ENCODE measurements at places on chromosomes 6 and 20.

- no peak for DNase-seq
These were observed 125.0 kb downstream of the NFATC2 start for GRCh38 chr20:51417250-51418136.

DNA sequence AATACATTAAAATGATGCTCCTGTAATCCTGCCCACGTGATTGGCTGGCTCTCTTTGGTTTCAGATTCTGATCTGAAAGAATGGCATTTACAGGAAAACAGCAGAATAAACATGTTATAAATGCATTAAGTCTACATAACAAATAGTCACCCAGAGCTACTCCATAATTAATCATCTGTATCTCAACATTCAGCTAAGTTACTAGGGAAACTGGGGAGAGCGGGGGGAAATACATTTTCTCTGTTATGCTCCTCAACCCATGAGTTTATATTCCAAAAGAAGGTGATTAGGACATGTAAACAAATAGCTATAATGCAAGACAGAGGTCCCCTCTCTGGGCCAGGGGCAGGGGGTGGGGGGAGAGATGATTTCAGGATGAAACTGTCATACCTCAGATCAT lies 58.5 kb downstream of the MAP7 start:
- no peak for DNase-seq

DNA sequence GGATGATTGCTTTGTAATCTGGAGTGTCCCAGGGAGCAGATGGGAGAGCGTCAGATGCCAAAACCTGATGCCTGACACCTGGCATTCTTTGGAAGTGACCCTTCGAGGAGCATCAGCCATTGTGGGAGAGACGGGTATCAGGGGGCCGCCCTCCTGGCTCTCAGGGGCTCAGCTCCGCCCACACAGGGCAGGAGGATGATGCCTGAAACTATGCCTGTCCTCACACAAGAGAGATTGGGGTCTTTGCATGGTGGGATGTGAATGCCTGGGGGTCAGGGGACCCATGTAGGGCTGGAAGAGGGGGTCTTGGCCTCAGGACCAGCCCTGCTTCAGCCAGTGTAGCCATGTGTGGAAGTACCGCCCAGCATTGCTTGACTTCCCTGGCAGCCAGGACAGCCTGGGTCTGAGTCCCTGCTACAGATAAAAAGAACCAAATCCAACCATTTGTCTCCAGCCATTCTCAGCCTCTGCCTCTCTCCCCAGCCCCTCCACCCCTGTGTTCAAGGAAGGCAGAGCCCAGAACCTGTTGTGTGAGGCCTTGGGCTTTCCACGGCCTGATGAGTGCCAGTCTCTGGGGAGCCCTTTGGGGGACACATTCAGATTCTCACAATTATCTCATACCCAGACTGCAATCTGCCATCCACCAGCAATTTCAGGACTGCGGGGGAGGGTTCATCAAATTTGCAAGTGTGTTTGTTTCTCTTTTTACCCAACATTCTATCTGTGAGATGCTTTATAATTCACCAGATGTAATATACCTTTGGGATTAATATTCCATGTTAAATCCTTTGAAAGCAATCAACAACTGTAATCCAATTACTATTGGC lies 371.2 kb downstream of the PREX1 start:
- DNase-seq = no peak

- DNase-seq = no peak
These were observed 303.8 kb upstream of the THEMIS start for GRCh38 chr6:128204616-128205015.

Measured in CD4-positive, alpha-beta T cell treated with Interferon gamma for 1 hour (primary cell).